ENCODE measurements at places on chromosomes 5 and 9.

DNA sequence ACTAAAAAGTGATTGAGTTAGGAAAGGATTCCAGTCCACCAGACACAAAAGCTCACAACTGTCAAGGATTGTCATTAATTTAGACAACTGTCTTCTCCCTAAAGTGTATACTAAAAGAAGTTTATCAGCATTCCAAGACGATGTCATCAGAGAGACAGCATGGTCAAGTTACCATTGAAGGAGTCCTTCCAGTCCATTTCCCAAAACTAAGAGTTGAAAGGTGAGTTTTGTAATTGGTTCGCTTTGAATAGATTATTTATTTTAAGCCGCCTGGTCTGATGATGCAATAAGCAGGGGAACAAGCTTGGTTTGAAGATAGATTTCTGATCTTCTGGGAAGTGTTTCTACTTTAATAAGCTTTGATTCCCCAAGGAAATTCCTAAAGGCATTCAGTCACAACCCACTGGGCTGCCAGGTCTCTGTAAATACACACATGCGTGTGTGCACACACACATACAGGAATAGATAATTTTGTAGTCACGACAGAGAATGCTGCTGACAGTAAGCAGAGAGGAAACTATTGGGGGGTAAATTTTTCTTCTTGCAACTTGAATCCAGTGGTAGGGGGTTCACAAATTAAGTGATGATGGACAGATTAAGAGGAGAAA, 234.8 kb downstream of the PIK3R1 start:
- DNase-seq = peak; percentile 29

- no peak for DNase-seq
Observed at GRCh38 chr9:89678396-89679015, 73.7 kb downstream of the GADD45G start.

GRCh38 chr9:95047452-95048224, 269.9 kb downstream of the FANCC start:
- DNase-seq = no peak

- DNase-seq = no peak
Observed at GRCh38 chr9:81850724-81851123, 77.5 kb upstream of the SPATA31D4 start.

DNA sequence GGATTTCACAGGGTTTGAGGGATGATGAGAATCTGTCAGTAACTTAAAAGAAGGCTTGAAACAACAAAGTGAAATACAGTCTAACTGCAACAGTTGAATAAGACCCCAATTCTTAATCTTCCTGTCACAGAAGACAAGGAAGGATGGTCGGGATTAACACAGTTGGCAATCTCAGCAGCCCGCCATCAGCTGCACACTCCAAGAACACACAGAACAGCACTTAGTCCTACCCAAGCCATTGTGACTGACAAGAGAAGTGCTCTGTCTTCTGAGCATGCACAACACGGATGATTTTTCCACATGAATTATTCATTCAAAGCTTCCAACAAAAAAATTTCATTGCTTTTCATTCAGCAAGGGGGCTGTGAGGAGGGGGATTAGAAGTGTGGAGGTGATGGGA, 576.1 kb downstream of the TLE4 start:
- no peak for DNase-seq

DNA sequence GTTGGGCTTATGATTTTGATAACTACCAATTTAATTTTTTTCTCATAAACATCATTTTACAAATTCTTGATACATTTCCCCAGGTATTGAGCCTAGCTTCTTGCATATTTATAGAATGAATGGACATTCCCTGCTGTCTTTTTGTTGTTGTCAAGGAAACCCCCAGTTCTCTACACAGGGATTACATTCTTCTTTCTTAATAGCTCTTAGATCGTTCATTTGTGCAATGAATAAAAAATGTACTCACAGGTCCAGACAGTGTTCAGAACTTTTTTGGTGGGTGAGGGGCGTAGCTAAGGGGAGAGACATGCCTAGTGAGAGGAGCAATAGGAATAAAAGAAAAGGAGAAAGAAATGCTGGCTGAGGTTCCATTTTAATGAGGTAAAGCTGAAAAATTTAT, 58.6 kb downstream of the VCAN start:
- DNase-seq = no peak

- peak; percentile 39 for DNase-seq
Observed at GRCh38 chr9:98081477-98082219, 25.1 kb downstream of the NANS start.

DNA sequence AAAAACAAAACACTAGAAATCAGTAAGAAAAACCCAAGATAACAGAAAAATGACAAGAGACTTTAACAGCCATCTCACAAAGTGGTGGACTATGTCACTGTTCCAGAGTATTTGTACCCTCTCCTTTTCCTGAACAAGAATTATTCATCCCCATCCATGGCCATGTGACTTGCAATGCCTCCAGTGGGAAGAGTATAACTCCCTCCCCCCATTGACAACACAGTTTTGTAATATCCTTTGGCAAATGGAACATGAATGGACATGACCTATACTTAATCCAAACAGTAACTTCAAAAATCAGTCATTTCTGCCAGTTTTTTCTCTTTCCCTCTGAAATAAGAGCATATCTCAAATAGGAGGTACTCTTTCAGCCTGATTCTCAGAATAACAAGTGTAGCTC, 33.9 kb downstream of the PTBP3 start:
- peak; percentile 84 for DNase-seq

- DNase-seq = peak; percentile 47
Observed at GRCh38 chr9:136482046-136482792, 621 bp downstream of the SEC16A start.

DNA sequence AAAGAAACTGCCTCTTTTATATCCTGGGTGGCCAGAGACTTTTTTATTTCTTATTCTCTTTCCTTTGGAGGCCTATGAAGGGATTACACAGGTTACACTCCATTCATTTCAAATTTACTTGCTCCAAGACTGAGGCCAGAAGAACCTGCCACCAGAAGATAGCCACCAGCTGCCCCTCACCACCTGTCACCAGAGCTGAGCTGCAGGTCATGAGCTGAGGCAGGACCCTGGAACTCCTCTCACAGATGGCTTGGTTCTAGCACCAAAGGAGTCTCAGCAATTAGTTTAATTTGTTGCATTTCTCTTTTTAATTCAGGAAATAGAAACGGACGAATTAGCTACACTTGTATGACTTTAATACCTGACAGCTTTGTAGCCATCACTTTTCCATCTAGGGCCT, 313.9 kb downstream of the SPOCK1 start:
- DNase-seq = no peak

- DNase-seq = peak; percentile 73
Observed at GRCh38 chr5:177366528-177367322, 9.0 kb downstream of the RGS14 start.

- DNase-seq = no peak
Observed at GRCh38 chr9:35254984-35255857, 93.4 kb downstream of the UNC13B start.

DNA sequence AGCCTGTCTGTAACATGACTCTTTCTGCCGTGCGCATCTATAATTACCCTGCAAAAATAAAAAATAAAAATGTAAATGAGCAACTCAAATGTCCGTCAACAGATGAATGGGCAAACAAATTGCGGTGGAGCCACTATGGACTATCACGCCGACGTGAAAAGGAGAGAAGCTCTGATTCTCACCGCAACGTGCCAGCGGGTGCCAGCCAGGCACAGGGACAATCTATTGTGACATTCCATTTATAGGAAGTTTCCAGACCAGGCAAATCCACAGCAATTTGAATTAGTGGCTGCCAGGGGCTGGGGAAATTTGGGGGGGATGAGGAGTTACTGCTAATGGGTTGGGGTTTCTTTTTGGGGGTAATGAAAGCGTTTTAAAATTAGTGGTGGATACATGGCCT, 96.8 kb downstream of the VAV2 start:
- no peak for DNase-seq

- DNase-seq = no peak
Observed at GRCh38 chr5:103006921-103007320, 113.0 kb downstream of the GIN1 start.

DNA sequence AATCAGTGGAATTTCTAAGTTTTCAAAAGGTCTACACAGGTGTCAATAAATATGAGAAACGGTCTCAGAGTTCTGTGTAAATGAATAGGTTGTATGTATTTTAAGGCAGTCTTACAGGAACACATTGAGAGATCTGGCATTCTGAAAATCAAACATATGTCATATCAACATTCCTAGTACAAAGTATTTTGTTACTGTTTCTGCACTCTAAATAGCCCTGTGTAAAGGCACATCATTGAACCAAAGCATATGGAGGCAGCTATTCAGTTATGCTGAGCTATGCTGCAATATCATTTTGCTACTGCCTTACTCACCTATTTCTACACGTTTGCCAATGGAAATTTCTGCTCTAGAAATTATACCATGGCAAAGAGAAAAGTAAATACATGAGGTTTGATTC, 379.1 kb downstream of the KIAA0825 start:
- DNase-seq = no peak

- DNase-seq = no peak
Observed at GRCh38 chr9:133492061-133493021, 13.4 kb upstream of the SLC2A6 start.

- DNase-seq = peak; percentile 97
Observed at GRCh38 chr9:4137234-4137633, 162.6 kb downstream of the GLIS3 start.

GRCh38 chr9:21432672-21433425, 7.4 kb upstream of the IFNA1 start:
- no peak for DNase-seq

GRCh38 chr9:111630182-111630963, 761 bp upstream of the DNAJC25 start:
- DNase-seq = no peak

DNA sequence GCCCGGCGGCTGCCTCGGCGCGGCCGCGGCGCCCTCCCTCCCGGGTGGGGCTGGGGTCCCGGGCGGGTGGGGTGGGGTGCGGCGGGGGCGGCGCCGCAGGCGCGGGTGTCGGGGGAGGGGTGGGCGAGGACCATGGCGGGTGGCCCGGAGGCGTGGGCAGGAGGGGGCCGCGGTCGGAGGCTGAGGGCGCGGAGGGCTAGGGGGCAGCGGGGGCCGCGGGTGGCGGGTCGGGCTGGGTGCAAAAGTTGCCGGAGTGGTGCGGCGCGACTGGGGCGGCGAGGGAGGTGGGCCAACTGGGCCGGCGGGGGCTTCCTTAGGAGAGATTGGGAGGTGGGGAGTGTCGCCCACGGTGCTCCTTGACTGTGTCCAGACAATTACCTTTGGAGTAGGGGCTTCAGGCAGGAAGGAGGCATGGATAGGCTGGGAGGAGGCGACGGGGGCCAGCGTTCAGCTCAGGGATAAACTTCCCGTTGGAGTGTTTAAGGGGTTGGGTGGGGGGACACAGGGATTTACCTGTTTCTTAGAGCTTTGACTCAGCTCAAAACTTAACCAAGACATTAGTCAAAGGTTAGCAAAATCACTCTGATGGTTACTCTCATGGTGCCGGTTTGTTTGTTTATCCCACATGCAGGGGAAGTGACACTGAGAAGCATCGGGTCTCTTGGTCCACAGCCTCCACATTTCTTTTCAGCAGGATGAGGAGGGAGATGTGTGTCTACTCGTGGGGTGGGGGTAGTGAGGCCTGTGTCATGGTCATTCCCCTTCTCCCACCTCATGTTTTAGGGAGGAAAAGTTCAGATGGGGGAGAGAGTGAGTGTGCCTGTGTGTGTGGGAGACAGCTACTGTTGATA, 859 bp downstream of the CSNK1G3 start:
- peak; percentile 49 for DNase-seq

DNA sequence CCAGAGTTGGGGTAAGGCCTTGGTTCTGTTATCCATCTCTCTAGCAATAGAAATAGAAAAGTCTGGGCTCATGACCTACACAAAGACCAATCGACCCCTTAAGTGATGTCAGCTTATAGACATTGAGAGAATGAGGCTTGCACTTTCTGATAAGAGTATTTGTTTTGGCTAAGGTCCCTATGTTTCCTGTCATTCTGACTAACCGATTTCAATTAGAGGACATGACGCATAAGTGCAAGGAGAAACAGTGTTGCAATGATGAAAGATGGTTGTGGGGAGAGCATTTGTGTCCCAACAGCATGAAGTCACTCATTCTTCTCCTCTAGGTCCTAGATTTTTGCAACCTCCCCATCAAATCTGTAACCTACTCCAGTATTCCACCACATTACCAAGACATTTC, 255.1 kb downstream of the MAT2B start:
- DNase-seq = peak; percentile 98

DNA sequence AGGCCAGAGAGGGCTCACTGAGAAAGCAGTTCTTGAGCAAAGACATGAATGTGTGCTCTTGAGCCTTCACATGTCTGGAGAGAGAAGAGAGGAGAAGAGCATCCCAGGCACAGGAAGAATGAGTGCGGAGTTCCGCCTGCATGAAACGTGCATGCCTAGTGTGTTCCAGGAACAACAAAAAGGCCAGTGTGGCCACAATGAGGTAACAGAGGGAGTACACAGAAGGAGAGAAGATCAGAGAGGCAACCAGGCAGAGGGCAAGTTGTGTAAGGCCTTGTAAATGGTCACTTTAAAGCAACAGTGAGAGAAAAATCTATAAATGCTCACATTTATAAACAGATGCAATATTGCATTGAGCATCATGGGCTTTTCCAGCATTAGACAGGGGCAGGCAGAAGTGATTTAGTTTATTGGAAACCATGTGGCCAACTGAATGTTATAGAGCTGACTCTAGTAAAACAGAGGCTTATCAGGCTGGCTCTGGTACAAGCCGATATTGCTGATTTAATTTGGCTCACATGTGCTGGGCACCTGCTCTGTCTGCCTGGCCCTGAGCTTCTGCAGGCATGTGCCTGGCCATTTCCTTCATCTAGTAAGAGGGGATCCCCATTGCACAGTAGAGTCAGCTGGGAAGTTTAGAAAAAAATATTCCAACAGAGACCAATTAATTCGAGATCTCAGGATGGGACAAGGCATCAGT, 185.3 kb downstream of the SAXO1 start:
- DNase-seq = no peak

GRCh38 chr5:140000332-140000731, 42.8 kb downstream of the NRG2 start:
- no peak for DNase-seq

DNA sequence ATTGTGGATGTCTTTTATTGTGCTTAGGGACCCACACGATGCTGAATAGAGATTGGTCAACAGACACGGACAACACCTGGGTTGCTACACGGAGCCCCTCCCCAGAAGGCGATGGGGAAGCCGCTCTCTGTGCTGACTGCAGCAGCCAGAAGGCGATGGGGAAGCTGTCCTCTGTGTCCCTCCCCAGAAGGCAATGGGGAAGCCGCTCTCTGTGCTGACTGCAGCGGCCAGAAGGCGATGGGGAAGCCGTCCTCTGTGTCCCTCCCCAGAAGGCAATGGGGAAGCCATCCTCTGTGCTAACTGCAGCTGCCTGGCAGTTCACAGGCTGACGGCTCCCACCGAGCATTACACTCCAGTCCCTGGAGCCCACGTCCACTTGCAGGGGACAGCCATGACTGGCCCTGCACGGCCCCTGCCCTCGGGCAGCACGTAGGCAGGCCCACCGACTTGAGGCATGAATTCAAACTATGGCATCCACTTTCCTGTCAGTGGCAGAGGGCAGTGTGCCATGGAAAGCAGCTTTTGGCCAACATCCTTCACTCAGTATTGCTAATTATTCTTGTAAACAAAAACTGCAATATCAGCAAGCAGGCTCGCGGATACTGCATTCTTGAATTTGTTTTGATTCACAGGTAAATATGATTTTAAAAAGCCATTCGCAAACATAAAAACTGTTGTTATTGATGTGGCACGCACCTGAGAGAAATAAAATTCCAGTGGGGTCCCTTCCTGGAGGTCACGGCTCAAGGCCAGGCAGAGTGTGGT, 48.1 kb upstream of the CLPTM1L start:
- DNase-seq = no peak
